Cerebellum (tissue), 4 donors: ENCODE measurements at places on chromosomes 5 and 9. TPM values are rescaled to one million over a fixed set of nuclear protein-coding genes. Genes with fewer than 3 reads are reported as not detected.

DNA sequence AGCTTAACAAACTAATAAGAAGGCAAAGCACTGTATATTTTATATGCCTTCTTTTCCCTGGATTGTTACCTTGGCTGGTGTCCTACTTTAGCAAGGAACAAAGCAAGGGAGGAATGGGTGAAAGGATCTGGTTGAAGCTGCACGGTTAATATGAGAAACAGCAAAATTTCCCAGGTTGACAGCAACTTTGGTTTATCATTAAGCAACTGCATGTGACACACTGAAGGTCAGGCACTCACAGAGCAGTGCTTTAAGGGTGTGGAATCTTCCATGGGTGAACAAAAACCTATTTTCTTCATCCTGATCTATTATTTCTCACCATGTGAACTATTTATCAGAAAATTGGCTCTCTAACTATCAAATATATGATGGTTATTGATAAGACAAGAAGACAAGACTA lies 109.0 kb upstream of the ATP10B start:
- DNase-seq: no peak

GRCh38 chr5:74866596-74867162 lies 492 bp upstream of the FAM169A start:
- DNase-seq: peak; percentile 34

DNA sequence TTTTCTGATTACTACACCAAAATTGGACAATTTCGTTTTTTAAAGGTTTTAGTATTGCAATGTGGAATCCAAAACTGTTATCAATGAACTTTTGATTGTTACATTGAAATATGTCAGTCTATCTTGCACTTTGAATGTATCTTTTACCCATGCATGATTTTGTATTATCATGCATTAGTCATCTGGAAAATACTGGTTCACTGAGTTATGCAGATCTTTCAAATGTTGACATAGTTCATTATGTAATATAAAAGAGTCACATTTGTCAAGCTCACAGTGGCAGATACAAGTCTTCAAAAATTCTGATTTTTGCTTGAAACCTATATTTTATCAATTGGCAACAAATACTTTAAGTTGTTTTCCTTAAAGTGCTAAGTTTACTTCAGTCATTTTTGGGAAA lies 85.2 kb downstream of the NR3C1 start:
- DNase-seq: no peak

- DNase-seq: no peak
Observed at GRCh38 chr5:11620172-11620571, 284.1 kb downstream of the CTNND2 start.

Gene SPRY4
- 13.5 TPM for total RNA-seq

- DNase-seq: no peak
Observed at GRCh38 chr5:100898504-100899346, 4.4 kb downstream of the ST8SIA4 start.

- DNase-seq: no peak
Observed at GRCh38 chr5:177077335-177077734, 9.4 kb upstream of the FGFR4 start.

DNA sequence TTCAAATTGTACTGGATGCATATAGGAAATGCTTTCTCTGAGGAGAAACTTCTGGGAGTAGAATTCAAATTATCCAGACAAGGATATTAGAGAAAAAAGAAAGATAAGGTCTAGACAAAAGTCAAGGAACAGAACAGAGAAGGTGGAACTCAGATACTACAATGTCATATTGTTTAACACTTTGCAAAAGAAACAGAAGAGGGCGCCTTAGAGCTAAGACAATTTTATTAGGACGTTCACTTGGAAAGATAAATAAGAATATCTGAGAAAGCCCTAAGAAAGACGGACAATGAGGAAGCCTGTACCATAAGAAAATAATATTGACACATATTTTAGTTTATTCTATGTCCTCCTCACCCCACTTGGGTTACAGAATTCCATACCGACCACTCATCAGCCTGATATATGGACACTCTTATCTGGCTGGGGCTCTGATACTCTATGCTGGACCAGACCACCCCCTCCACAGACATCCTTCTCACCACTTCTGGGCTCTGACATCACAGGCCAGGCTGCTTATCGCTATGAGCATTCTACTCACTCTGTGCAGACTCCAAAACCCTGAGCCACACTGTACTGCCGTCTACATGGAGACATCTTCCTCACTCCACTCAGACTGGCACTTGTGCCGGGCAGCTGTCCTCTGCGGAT lies 9.1 kb upstream of the AK3 start:
- DNase-seq: peak; percentile 21

Gene SPINK13
- not detected for total RNA-seq

DNA sequence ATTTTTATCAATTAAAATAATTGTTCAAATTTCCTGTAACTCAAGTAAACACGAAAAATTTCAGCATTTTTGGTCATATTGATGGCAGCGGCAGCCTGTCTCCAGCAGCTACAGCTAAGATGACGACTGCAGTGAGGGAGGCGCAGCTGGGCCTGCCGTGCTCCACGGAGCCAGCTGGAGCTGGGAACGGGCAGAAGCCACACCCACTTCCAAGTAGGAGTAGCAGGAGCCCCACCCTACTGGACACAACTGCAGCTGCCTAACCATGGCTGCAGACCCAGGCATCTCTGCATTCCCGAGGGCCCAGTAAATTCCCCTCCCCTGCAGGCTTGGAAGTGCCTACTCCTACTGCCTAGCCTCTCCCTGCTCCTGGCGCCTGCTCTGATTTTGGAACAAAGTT lies 2031.7 kb downstream of the EFNA5 start:
- no peak for DNase-seq
